ENCODE measurements at places on chromosomes 5 and 9.

- DNase-seq = no peak
Measured at GRCh38 chr5:35335752-35336151, 105.5 kb upstream of the PRLR start.

- DNase-seq = no peak
Measured at GRCh38 chr5:137217599-137218200, 281.4 kb downstream of the SPOCK1 start.

- DNase-seq = no peak
Measured at GRCh38 chr5:161372682-161373344, 173.7 kb downstream of the GABRB2 start.

GRCh38 chr5:53425687-53426511 is 54.5 kb upstream of the FST start:
- no peak for DNase-seq

DNA sequence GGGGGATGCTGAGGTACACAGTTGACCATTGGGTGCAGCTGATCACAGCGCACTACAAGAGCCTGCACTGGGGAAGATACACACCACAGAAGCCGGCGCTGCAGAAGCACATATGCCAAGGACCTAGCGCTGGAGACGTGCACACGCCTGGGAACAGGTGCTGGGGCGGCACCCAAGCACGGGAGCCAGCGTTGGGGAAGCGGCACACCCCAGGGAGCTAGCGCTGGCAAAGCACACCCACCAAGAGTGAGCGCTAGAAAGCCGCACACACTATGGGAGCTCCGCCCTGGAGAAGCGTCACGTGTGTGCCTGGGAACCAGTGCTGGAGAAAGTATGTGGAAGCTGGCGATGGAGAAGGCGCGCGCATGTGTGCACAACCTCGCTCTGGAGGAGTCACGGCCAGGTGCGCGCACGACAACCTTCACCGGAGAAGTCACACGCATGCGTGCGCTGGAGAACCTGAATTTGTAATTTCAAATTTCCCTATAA is 4.5 kb downstream of the FANCC start:
- DNase-seq = no peak

- DNase-seq = no peak
Measured at GRCh38 chr5:3317051-3317795, 278.4 kb upstream of the IRX1 start.

DNA sequence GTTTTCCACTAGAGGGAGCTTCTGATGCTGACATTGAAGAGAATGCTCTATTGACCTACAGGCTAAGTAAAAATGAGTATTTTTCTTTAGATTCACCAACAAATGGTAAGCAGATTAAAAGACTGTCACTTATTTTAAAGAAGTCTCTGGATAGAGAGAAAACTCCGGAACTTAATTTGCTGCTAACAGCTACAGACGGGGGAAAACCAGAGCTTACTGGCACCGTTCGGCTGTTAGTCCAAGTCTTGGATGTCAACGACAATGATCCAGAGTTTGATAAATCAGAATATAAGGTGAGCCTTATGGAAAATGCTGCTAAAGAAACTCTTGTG is 764 bp downstream of the PCDHA11 start:
- no peak for DNase-seq

DNA sequence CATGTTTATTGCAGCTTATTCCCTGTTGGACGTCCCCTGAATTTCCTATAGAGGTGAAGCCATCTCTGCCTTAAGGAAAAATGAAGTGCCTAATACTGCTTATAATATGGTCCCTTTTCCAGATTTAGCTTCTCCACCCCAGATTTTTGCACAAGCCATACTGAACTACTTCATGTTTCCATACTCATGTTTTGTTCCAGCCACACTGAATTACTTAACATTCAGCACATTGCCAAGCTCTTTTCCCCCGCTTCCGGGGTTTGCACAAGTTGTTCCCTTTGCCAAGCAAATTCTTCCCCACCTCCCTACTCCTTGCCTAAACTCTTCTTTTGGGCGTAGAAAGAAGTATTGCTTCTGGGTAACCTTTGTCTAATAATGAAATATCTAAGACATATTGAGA is 1.7 kb upstream of the CNTRL start:
- no peak for DNase-seq

GRCh38 chr5:77867194-77867691 is 91.1 kb upstream of the TBCA start:
- no peak for DNase-seq

DNA sequence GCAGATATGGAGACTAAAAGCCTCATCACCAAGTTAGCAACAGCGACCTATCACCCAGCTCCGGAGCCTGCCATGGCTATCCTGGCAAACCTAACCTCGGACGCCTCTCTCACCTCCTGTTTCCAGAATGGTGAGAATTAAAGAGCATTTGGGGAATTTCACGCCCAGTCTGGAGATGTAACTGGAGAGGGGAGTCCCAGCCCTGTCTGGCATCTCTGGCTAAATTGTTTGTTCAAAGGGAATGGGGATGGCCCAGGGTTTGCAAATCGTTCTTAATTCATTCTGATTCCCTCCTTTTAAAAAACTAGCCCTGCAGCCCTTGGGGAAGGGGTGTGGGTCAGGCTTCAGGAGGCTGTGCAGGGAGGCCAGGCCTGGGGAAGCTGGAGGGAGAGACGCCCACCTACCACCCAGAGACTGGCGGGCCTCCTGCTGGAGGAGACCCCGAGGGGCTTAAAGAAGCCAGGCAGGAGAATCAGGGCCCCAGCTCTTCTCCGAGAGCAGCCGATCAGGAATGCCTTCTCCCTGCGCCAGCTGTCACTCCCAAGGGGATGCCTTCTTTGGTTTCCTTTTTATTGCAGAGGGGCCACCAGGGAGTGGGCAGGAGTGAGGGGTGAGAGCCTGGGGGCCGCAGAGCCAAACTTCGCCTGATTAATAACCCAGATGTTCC is 964 bp upstream of the COL5A1 start:
- DNase-seq = no peak

DNA sequence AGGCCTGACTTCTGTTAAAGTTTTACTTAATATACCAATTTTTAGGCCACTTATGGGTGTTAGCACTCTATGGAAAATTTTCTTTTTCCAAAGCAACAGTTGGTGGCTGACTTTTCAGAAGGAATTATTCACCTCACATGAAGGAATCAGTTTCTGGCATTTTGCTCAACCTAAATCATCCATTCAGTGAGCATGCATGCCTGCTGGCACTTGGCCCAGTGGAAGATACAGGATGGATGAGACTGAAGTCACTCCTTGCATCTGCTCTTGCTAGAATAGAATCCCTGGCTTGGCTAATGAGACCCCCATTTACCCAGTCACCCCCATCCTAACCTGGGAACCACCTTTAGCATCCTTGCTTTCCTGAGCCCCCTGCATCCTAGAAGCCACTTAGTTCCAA is 131.7 kb downstream of the WDR41 start:
- no peak for DNase-seq

GRCh38 chr5:32047056-32047455 is 127.1 kb downstream of the GOLPH3 start:
- DNase-seq = no peak

- DNase-seq = no peak
Measured at GRCh38 chr9:93592643-93593021, 16.2 kb downstream of the PHF2 start.
